Stimulated activated CD4-positive, alpha-beta T cell treated with anti-CD3 and anti-CD28 coated beads, Interleukin-1b, Interleukin-23, amount 100 ng/mL, for 1 hour (primary cell): ENCODE measurements at places on chromosomes 3 and 15.

DNA sequence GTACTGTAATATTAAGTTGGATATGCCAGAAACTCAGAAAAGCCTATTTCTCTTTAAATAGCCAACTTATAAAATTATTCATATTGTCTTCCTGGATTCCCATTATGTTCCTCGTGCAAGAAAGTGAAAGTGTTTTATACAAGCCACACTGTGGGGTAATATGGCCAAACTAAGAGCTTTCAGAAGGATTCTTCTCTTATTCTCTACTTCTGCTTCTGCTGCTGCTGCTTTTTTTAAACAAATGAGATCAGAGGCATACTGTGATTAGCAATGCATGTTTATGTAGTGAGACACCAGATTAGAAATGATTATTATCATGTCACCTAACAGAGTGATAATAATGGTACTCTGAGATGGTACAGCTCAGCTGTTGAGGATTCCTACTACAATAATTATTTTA, 1026.5 kb upstream of the CFAP20DC start:
- no peak for DNase-seq

GRCh38 chr3:187185759-187186158, 11.5 kb upstream of the RTP1 start:
- DNase-seq = no peak

DNA sequence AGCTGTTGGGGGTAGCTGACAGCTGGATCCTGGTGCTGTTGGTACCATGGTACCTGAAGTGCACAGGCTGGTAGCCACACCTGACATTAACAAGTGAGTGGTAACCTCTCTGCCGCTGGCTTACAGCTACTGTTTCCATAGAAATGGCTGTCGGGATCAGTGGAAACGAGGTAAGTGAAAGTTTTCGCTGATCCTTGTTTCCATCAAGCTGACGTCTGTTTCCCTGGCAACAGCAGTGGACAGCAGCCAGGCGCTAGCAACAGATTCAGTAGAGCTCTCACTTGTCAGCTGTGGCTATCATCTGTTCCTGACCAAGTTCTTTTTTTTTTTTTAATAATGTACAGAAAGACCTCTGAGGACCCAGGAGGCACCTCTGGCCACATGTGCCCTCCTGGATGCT, 166.2 kb downstream of the CHDH start:
- no peak for DNase-seq

GRCh38 chr15:90981681-90982080, 12.7 kb downstream of the PRC1 start:
- DNase-seq = no peak

DNA sequence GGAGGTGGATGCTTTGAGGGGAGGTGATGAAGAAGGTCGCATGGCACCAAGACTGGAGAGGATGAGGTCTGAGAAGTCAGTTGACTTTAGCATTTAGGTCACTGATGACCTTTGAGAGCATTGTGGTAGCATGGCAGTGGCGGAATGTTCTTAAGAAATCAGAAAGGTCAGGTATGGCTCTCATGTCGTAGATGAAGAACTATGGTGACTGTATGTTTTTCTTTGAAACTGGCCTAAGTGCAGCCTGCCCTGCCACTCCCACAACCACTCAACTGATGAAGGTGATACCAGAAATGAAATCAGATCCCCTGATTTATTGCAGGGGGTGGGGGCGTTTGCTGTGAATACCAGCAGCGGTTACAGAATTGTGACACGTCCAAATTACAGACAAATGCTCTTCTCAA, 102.6 kb downstream of the ITPR1 start:
- no peak for DNase-seq

DNA sequence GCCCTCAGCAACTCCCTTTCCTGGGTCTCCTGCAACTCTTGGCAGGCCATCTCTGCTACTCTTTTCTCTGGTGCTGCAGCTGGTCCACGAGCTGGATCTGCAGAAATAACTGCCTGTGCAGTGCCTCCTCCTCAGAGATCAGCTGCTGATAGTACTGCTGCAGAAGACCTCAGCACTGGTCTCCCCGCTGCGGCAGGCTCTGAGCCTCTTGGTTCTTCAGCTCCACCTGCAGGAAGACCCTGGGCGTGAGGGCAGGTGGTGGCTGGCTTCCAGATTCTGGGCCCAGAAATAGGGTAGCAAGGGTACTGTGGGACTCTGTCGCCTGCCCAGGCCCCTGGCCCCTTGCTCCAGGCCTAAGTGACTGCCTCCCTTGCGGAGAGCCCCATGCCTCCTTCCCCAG, 79.7 kb upstream of the C2CD4B start:
- DNase-seq = no peak

- DNase-seq = no peak
Measured at GRCh38 chr3:81958972-81959640, 197.7 kb upstream of the GBE1 start.

- no peak for DNase-seq
Measured at GRCh38 chr3:155455765-155456164, 162.3 kb upstream of the STRIT1 start.

GRCh38 chr3:111069974-111070771, 1.4 kb upstream of the NECTIN3 start:
- no peak for DNase-seq

DNA sequence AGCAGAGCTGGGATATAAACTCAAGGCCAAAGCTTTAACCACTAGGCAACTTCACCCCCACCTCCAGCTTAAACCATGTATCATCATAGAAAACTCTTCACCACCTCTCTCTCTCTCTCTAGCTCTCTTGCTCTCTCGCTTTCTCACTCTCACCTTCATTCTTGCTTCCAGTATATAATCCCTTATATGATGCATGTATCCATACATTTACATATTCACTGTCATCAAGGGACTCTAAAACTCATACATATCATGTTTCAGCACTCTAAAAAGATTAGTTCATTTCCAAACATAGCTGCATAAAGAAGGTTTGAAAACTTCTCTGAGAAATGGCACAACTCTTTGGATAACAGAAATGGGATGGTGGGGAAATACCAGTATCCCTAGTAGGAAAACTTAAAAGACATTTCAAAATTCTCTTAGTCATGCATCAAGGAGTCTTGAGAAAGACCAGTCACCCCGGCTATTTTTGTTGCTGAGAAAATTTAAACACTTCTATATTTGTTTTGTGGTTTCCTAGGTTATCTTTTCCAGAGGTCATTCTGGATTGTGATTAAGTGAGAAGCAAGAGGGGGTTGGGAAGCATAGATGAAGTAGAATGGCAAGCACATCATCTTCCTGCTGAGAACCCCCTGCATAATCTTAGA, 447.8 kb upstream of the THBS1 start:
- no peak for DNase-seq

- no peak for DNase-seq
Measured at GRCh38 chr3:99246010-99246654, 344.6 kb upstream of the DCBLD2 start.

DNA sequence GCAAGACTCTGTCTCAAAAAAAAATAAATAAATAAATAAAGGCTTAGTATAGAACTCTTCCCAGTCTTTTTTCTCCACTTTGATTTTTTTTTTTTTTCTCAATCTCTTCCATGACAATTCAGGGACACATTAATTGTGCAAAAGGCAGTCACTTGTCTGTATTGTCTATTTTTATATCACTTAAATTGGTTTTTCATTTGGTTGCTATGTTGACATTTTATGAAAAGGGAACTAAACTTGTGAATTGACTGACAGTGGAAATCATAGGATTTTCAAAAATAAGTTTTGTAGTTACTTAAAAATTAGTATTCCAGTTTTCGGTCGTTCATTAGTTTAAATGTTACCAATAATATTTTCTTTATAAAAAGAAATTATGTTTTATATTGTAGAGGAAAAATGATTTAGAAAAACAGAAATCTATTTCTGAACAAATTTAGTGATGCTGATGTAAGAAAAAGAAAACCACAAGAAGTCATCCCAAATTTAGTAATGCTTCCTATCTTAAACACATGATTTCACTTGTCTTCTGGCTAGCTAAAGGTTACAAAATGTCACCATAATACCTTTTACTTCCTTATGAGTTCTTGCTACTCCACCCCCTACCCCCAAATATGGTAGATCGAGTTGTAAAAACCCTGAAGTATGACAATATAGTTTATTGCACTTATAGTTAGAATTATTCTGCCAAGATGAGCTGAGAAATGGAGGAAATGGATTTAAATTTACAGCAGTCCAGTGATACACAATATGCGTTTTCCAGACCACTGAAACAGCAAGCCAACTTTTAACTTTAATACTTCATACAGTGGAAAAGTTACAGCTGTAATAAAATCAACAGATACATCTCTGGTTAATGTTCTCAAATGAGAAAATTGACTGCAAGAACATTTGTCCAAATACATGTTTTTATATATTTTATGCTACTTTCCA, 37.0 kb downstream of the PPARG start:
- no peak for DNase-seq

DNA sequence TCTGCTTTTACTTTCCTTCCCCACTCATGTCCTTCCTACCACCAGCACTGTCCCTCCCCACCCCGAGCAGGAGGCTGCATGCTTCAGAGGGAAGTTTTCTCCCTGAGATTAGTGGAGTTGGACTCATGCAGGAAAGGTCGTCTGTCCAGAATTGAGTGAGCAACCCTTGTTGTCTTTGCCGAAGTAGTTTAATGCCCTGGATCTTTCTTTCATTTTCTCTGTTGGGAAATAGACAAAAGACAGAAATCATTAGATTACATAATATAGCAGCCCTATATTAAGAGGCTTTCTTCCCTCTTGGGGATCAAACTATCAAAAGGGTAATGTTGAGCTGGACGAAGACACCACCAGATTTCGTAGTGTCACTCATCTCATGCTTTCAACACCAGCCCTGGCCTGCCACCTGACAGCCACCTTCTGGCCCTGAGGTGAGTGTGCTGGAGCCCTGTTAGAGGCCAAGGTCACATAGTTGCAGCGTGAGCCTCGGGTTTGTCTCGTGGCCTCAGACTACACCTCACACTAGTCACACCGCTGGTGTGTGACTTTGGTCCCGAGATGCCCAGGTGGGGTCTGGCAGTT, 231.0 kb downstream of the ITPR1 start:
- no peak for DNase-seq

- no peak for DNase-seq
Measured at GRCh38 chr3:46027021-46027705, at the start of gene XCR1. Gene XCR1, minus strand, starts transcription at chr3:46027483. Its CDS starts 5,536 bp downstream, at chr3:46021947.

DNA sequence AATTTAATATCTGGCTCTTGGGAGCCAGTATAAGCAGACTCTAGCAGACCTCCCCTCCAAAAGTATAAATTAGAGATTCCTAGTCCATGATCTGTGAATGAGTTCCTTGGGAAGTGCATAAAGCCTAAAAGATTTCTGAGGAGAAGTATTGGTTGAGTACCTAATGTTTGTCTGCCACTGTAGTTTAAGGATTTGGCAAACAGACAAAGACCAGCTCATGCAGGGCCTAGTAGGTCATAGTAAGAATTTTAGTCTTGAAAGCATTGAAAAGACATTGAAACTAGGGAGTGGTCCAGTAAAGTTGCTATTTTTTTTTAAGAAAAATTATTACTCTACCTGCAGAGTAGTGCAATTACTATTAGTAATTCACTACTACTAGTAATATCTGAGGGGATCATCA, 67.5 kb downstream of the SPRED1 start:
- no peak for DNase-seq

- no peak for DNase-seq
Measured at GRCh38 chr15:48324949-48325348, 6.3 kb upstream of the DUT start.

DNA sequence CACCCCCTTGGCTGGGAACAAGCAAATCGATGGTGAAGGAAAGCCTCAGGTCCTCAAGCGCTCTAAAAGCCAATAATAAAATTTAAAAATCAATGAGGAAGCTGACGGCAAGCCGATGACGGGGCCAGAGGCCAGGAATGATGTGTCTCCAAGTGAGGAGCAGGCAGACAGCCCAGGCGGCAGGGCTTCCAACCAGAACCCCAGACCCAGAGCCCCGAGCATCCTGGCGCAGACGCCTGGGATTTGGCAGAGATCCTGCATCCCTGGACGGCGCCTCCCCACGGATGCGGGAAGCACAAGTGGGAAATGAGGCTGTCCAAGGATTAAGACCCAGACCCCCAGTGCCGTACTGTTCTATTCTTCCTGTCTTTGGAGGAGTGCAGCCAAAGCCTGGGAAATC, 123.0 kb upstream of the PROK2 start:
- DNase-seq = no peak

GRCh38 chr3:7793786-7794185, 707.8 kb upstream of the LMCD1 start:
- DNase-seq = no peak

DNA sequence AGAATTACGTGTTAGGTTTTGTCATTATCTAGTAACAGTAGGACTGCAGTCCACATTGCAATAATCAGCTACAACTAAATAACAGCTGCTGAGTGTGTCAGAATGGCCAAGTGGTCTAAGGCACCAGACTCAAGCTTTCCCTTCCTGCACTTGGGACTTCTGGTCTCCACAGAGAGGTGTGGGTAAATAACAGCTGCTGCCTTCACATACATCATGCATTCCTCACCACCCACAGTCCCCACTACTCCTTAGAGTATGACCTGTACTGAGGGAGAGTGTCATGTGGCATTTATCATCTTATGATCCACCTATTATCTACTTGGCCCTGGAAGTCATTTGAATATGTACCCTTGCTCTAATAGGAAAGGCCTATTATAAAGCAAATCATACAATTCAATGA, 22.2 kb upstream of the ZMAT3 start:
- DNase-seq = no peak

DNA sequence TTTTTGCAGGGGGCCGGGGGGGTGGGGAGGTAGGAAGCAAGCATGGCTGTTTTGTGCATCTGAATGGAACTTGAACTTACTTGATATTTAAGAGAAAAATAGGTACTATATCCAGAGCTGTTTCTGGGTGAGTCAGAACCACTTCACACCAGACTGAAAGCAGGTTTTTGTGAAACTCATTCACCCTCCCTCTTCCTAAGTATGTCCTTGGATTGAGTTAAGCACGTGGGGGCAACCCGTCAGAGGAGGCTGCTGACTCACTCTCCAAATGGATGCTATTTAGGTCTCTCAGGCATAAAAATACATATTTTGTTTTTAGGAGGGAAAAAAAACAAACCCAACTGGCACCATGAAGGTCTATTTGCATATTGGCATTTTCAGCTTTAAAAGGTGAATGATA, 270.3 kb downstream of the RYR3 start:
- no peak for DNase-seq

- no peak for DNase-seq
Measured at GRCh38 chr15:86103825-86104224, 24.2 kb downstream of the AGBL1 start.

GRCh38 chr15:29734917-29735572, 87.2 kb downstream of the TJP1 start:
- no peak for DNase-seq

GRCh38 chr3:173938159-173938558, 540.6 kb downstream of the NLGN1 start:
- DNase-seq = no peak

- no peak for DNase-seq
Measured at GRCh38 chr3:134601539-134602439, 49.0 kb downstream of the KY start.
